ENCODE measurements at places on chromosomes 5 and 9.

DNA sequence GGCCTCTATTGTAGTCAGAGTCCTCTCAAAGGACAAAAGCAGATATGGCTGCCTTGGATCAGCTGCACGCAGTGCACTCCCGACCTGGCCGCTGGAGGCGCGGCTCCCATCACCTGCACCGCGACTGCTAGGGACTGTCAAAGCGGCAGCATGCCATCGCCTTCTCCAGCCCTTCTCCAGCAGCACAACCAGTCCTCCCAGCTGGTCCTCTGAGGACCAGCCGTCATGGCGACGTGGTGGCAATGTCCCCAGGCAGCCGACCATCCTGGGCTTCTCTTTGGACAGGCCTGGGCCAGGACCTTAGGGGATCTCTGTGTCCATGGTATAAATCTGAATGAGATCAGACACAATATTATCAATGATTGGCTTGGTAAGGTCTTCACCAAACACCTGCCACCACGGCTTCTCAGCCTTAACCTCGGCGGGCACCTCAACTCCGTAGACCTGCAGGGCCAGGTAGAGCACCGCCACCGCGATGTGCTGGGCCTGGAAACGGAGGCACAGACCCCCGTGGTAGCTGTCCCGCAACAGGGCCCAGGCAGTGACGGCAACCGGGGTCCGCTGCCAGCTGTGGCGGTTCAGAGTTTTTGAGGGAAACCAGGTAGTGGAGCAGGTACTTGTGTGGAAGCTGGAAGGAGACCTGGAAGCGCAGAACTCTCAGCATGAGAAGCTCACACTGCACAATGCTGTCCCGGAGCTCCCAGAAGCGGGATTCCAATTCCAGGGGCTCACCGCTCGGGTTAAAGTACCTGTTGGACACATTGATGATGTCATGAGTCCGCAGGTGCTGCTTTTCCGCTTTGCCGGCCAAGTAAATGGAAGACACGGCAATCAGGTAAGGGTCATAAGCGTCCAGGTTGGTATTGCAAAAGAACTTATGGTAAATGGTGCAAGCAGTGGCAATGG lies 8.5 kb downstream of the DUSP1 start:
- no peak for DNase-seq

DNA sequence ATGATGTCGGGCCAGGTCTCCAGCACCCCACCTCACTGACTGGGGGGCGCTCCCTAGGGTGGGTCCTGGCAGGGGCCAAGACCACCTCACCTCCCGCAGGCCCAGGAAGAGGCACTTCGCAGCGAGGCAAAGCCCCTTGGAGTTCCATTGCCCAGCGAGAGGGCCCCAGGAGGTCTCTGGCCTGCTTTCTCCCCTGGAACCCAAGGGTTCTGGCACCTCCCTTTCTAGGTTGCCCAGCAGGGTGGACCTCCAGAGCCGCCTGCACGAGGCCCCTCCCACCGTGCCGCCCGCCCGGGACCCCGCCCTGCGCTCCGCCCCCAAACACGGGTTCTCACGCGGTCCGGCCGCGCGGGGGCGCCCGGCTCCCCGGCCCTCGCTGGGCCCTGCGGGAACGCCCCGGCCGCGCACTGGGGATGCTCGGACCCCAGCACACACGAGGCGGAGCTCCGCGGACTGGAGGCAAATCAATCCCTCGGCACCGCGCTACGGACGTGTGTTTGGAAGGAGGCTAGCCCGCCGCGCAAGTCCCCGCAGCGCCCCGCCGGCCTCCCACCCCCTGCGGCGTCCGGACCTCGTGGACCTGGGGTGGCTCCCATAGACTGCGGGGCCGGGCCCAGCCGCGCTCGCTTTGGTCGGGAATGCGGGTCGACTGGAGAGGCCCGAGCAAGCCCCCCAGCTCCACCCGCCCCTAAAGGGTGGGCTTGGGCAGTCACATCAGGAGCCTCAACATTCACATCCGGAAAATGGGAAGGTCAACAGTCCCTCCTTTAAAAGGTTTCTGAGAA lies 99.5 kb upstream of the LMX1B start:
- peak; percentile 79 for DNase-seq

DNA sequence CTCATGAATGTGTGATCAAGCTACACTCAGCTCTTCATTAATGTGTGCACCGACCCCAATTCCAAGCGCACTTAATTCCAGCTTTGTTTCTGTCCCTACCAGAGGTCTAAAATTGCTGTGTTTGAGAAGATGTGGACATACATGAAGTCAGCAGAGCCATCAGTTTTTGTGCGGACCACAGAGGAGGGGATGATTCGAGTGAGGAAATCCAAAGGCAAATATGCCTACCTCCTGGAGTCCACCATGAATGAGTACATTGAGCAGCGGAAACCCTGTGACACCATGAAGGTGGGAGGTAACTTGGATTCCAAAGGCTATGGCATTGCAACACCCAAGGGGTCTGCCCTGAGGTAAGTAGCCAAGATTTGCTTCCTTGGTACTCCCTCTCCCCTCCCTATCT lies 268.6 kb downstream of the FAM114A2 start:
- no peak for DNase-seq

- DNase-seq: no peak
Measured at GRCh38 chr5:141529873-141530272, 41.0 kb downstream of the PCDHGC5 start.

DNA sequence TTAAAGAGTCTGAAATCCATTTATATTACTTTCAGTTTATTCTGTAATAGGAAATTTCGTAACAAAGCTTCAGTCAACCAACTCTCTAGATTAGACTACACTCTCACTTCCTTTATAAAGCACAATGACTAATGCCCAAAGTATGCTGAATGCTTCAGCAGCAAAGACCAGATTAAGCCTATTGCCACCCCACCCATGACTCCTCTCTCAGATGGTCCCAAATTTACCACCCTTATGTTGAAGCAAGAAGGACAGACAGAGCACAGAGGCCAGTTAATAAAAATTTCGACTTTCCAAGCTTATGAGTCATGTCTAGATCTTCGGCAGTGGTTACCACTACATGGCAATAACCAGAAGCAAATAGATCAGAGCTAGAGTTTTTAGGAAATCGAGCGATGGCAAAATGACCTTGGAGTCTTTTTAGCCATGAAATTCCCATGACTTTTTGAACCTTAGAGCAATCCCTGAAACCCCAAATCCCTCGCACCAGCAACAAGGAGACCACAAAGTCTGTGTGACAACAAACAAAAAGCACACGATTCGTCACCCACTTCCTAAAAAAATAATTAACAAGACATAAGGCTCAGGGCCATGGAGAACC lies 287.8 kb upstream of the RASA1 start:
- peak; percentile 65 for DNase-seq

DNA sequence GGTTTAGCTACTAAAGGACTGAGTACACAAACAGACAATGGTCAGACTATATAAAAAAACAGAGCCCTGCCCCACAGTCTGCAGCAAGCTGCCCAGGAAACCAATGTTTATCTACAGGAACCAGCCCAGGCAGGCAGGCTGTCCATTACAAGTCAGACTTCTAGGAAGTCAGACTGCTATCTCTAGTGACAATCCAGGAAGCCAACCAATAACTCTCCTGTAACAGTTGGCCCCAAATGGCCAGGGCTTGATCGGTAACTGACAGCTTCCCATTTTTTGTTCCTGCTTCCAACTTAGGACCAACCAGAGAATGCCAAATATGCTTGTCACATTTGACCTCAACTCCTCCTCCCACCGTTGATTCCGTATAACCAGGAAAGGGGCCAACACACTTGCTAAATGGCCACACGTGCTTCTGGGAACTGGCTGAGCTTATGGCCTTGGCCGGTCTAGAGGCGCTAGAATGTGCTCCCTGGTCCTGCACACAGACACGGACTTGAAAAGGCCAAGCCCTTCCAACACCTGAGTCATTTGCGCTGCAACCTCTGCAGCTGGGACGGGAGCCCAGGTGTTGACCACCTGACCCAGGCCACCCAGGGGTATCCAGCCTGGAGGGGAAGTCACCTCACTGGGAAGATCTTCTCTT lies 79.6 kb upstream of the CDK20 start:
- peak; percentile 64 for DNase-seq

DNA sequence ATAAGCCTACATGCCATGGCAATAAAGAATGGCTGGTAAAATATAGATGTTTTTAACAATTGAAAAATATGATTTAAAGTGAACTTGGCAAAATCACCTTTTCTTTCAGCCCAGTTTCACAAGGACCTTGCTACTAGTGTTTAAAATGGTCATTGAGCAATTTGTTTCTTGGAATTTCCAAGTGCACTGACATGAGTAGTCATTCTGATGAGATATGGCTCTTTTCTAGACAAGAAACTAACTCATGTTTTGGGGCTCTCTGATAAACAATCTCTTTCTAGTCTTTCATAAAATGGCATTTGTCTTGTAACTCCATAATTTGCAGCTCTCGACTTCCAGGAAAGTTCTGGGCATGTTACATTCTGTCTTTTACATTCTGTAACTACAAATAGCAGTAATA lies 176.8 kb downstream of the NR2F1-AS1 start:
- no peak for DNase-seq

Data from hematopoietic multipotent progenitor cell treated with erythropoietin and hydrocortisone succinate and interleukin-3 and kit ligand, for 4 days (in vitro differentiated cells).